Neuronal stem cell (in vitro differentiated cells): ENCODE measurements at places on chromosomes 5 and 9.

DNA sequence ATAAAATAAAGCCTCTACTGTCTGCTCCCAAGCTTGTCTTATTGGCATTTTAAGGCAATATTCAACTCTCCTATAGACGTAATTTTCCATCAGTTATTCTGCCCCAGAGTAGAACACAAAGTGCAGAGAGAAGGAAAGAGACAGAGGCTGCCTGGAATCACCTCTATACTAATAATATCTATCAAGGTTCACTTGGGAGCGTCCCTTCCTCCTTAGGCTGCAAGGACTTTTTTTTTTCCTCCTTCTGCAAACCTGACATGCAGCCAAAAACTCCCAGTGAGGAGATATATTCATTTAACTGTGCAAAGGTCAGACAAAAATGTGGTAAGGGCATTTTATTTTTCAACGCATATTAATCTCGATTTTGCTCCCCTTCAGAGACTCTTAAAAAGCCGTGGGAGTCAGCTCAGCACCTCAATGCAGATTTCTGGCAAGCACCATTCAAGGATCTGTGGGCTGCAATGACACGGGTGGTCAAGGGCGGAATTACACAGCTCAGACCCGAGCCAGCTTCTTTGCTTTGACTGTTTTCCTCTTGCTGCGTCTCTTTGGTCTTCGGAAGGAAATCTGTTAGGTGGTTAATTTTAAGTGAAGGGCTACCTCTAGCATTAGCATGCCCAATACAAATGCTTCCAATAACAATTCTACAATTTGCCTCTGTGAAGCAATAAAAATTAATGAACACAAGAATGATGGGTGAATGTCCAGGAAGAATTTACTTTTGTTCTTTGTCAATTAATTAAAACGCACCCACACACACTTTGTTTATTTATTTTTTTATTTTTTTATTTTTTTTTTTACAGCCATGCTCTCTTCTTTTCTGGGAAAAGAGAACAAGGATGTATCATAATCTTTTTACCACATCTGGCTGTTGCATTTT, 587.7 kb upstream of the GRAMD2B start:
- H3K4me1 ChIP-seq, result peaks cover 10% of the 10 kb centered on the region
- peak; percentile 53 for DNase-seq
- H3K36me3 ChIP-seq, result no peaks in the 10 kb centered on the region
- no peak overlapping the region for H3K27ac ChIP-seq

DNA sequence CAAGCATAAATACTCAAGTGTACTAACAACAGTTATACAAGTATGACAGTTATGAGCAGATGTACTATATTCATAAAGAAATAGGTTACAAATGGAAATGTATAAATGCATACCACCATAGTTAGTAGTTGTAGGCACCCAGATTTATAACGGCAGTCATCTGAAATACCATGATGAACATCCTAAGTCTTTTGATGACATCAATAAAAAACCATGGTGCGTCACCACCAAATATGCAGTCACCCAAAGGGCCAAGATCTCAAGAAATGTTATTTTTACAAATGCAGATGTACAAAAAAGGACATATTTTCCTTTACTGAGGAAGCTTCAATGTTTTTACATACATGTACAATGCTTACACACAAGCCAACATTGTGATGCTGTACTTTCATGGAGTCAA, 70.8 kb upstream of the XPA start:
- no peak overlapping the region for H3K27ac ChIP-seq
- no peaks in the 10 kb centered on the region for H3K36me3 ChIP-seq
- H3K27me3 ChIP-seq, result peaks cover 24% of the 10 kb centered on the region
- H3K4me3 ChIP-seq, result no peak overlapping the region

DNA sequence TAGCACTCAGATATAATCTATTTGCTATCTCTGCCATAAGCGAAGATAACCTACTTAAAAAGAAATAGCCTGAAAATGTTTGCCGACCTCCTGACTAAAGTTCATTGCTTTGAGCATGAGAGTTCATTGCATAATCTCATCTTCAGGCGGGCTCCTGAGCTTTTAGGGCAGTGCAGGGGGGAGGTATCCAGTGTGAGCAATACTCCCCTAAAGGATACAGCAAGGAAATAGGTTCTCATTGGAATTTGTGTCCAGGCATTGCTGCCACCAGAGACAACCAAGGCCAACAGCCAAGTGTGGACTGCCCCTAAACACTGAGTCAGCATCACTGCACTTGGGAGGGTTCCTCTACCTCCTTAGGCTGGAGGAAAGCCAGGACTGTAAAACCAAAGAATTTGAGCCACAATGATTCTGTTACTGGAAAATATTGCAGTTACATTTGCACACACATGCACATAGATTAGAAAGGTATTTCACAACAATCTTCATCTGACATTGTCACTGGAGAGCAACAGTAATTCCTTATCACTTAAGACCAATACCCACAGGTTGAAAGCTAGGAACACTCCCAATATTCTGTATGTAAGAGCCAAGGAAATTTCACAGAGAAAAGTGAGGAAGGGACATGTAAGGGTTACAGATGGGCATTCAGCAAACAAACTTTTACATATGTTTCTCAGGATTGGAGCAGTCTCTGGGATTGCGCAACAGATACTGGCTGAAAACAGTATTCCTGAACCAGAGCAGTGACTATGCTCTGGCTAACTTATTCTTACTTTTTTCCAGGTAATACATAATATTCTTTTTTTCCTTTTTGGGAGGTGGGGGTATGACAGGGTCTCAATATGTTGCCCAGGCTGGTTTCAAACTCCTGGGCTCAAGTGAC, 98.6 kb upstream of the TLE1 start:
- no peak overlapping the region for H3K27ac ChIP-seq
- H3K4me1 ChIP-seq, result no peaks in the 10 kb centered on the region
- no peaks in the 10 kb centered on the region for H3K36me3 ChIP-seq
- DNase-seq, result no peak
- no peaks in the 10 kb centered on the region for H3K27me3 ChIP-seq
- no peak overlapping the region for H3K4me3 ChIP-seq

DNA sequence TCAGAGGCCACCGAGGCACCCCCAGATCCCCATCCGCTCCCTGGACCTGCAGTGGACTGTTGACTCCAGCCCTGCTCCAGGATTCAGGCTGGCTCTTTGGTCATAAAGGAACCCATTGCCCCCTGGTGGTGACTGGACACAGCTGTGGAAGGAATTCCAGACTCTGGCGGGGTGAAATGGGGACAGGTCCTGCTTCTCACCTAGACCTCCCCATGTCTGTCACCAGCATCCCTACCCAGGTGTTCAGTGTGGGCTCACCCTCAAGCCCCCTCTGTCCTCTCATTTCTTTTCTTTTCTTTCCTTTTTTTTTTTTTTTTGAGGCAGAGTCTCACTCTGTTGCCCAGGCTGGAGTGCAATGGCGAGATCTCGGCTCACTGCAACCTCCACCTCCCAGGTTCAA, 25.5 kb upstream of the STXBP1 start:
- no peaks in the 10 kb centered on the region for H3K27me3 ChIP-seq
- no peak overlapping the region for H3K4me3 ChIP-seq
- no peaks in the 10 kb centered on the region for H3K4me1 ChIP-seq
- no peaks in the 10 kb centered on the region for H3K36me3 ChIP-seq
- no peak overlapping the region for H3K27ac ChIP-seq
- DNase-seq, result peak; percentile 76

DNA sequence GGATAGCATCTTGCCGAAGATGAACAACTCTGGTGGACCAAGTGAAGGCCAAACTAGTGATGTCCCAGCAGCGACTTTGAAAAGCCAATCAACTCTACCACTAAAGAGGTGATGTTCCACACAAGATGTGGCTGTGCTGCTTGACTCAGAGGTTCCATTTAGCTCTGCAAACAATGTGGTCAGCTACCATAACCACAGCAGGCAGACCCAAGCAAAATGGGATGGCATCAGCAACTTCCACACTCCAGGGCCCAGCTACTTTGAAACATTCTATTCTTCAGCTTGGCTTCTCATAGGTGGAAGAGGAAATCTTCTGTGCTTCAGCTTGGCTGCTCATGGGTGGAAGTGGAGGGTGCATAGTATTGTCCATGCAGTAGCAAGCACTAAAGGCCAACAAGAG, 70.5 kb downstream of the IRX2 start:
- H3K27me3 ChIP-seq, result no peaks in the 10 kb centered on the region
- no peak overlapping the region for H3K27ac ChIP-seq
- no peaks in the 10 kb centered on the region for H3K36me3 ChIP-seq
- no peak for DNase-seq
- no peak overlapping the region for H3K4me3 ChIP-seq

GRCh38 chr5:155343468-155343867, 329.9 kb downstream of the KIF4B start:
- no peaks in the 10 kb centered on the region for H3K36me3 ChIP-seq
- no peak for DNase-seq

DNA sequence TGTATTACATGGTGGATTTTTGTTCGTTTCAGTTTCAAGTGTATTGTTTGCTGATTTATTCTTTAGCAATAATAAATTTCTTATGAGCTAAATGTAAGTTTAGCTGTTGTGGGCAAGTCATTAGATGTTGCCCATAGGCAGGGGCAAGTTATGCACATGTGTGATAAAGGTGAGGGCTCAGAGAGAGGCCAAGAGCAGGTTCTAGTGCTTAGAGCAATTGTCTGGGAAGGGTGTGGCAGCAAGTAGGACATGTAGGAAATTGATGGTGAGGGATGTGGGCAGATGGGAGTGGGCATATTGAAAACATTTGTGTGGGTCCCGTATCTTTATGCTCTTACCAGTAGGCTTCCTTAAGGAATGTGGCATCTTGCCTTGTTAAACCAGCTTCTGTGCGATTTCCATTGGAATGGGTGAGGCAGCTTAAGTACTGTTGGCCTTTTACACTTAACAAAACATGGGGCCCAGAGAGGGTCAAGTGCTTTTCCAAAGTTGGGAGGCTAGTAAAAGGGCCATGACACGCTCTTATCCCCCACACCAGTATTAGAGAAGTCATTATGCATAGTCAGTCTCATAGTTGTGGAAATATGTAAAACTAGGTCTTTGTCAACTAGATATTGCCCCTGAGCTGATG, 60.6 kb downstream of the KDM4C start:
- H3K27me3 ChIP-seq, result no peaks in the 10 kb centered on the region
- H3K27ac ChIP-seq, result no peak overlapping the region
- no peaks in the 10 kb centered on the region for H3K4me1 ChIP-seq
- no peaks in the 10 kb centered on the region for H3K36me3 ChIP-seq
- no peak for DNase-seq

DNA sequence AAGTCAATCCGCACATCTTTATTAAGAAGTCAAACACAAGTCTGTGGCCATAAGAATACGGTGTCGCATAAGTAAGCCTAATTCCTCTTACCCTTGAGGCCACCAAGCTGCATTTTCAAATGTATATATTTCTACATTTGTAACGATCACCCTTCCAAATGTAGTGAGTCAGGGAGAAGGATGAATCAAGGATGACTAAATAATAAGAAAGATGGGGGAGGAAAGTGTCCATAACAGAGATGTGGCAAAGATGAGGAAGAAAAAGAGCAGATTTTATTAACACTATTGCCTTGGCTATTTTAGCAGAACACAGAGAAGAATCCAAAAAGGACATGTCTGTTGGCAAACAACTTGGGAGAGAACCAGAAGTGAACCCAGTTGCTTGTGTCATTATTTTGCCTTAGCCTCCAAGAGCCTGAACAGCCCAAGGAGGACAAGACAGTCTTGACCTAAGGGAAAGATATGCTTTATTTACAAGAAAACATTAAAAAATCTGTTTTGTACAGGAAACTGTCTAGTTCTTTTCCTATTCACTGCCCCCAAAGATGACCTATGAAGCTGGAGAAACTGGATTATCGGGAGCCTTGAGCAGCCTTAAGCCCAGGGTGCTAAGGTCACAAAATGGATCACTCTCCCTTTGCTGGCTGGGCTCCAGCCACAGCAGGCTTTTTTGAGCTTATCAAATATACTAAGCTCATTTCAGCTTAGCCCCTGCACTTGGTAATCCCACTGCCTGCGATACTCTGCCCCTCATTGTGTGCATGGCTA, 101.5 kb downstream of the PLCXD3 start:
- H3K27ac ChIP-seq, result no peak overlapping the region
- DNase-seq, result no peak
- no peaks in the 10 kb centered on the region for H3K27me3 ChIP-seq

- no peak for DNase-seq
- no peaks in the 10 kb centered on the region for H3K27me3 ChIP-seq
- no peaks in the 10 kb centered on the region for H3K4me1 ChIP-seq
- H3K36me3 ChIP-seq, result peaks cover 91% of the 10 kb centered on the region
Measured at GRCh38 chr9:109092051-109092580, 27.6 kb downstream of the TMEM245 start.

GRCh38 chr9:131545003-131545785, at the start of gene PRRT1B:
TSS of gene PRRT1B (plus strand) at chr9:131545523. CDS start at chr9:131545616, 93 bp downstream.
- no peaks in the 10 kb centered on the region for H3K36me3 ChIP-seq
- DNase-seq, result no peak
- H3K4me3 ChIP-seq, result no peak within 1 kb of the TSS
- H3K27ac ChIP-seq, result no peak within 1 kb of the TSS
- H3K4me1 ChIP-seq, result no peaks in the 10 kb centered on the region

- no peaks in the 10 kb centered on the region for H3K27me3 ChIP-seq
- H3K4me1 ChIP-seq, result no peaks in the 10 kb centered on the region
- no peaks in the 10 kb centered on the region for H3K36me3 ChIP-seq
- no peak for DNase-seq
- no peak overlapping the region for H3K4me3 ChIP-seq
Measured at GRCh38 chr5:149749481-149750365, 19.6 kb downstream of the PPARGC1B start.

GRCh38 chr9:114417511-114417910, 29.7 kb upstream of the AKNA start:
- no peak overlapping the region for H3K27ac ChIP-seq
- H3K36me3 ChIP-seq, result no peaks in the 10 kb centered on the region
- H3K4me3 ChIP-seq, result no peak overlapping the region
- DNase-seq, result no peak
- no peaks in the 10 kb centered on the region for H3K27me3 ChIP-seq
- peaks cover 18% of the 10 kb centered on the region for H3K4me1 ChIP-seq

DNA sequence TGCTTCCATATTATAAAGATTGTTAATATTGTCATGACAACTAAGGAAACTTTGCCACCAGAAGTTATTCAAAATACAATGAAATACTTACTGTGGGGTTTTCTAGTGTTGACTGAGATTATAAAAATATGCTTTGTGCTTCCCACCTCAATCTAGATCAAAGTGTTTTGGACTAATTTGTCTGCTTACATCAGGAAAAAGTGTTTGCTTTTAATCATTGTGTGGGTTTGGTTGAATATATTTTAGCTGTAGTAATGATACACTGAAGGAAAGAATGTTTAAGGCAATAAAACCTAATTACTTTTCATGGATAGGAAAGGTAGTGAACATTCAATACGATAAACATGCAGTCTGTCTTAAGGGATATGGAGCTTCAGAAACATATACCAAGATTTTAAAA, 29.8 kb upstream of the MAN2A1 start:
- H3K36me3 ChIP-seq, result no peaks in the 10 kb centered on the region
- no peaks in the 10 kb centered on the region for H3K27me3 ChIP-seq
- H3K4me1 ChIP-seq, result peaks cover 2% of the 10 kb centered on the region
- H3K27ac ChIP-seq, result no peak overlapping the region
- DNase-seq, result no peak
- no peak overlapping the region for H3K4me3 ChIP-seq

DNA sequence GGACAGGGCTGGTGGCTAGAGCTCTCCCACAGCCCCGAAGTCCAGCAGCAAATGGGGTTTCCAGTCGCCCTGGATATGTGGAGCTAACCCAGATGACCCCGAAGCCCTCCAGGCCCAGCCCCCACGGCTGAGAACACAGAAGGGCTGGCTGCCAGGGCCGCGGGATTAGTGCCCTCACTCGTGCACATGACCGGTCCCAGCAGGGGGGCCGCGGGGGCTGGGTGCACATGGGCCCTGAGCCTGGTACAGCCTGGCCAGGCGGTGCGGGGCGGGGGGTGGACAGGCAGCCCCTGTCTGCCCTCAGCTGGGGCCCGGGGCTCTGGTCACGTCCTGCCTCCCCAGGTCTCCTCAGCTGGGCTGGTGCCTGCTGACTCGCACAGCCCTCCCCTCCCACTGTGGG, 5.9 kb downstream of the SSNA1 start:
- H3K36me3 ChIP-seq, result peaks cover 7% of the 10 kb centered on the region
- H3K4me1 ChIP-seq, result peaks cover 14% of the 10 kb centered on the region
- no peaks in the 10 kb centered on the region for H3K27me3 ChIP-seq
- no peak overlapping the region for H3K27ac ChIP-seq
- DNase-seq, result no peak
- H3K4me3 ChIP-seq, result no peak overlapping the region
